Lung microvascular endothelial cell (primary cell): ENCODE measurements at places on chromosomes 1 and 21. TPM values are rescaled to one million over a fixed set of nuclear protein-coding genes. Genes with fewer than 3 reads are reported as not detected.
A peak's percentile ranks its signal among the peaks of the same experiment; 100 is the strongest.

The SELL gene
- total RNA-seq = under 0.01 and 0.22 TPM in 2 replicates

The PTPN22 gene
- total RNA-seq = under 0.01 and 0.44 TPM in 2 replicates

DNA sequence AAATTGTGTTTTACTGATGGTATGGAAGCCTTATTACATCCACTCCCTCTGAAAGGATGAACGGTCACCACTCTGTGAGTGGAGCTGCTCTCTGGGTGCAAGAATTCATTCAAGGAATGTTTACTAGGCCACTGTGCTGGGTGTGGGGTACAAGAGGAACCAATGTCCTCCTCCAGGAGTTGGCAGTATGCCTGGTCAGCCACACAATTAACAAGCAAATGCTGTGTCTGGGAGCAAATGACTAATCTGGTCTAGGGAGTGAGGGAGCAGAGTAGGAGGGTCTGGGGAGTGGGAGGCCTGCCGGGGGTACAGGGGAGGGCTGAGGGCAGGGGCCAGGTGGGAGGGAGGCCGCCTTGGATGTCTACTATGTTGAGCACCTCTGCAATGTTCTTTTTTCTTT is 27.2 kb upstream of the TDRD10 start:
- DNase-seq = peak; percentile 80

- DNase-seq = peak; percentile 75
These were observed 240.1 kb downstream of the DISC1 start for GRCh38 chr1:231866392-231867331.

GRCh38 chr1:38028105-38028591 is 15.6 kb downstream of the UTP11 start:
- no peak for DNase-seq

The FCGR3A gene
- total RNA-seq = not detected in 2 replicates

The SLC44A5 gene
- 0.99 and 2.2 TPM in 2 replicates for total RNA-seq

DNA sequence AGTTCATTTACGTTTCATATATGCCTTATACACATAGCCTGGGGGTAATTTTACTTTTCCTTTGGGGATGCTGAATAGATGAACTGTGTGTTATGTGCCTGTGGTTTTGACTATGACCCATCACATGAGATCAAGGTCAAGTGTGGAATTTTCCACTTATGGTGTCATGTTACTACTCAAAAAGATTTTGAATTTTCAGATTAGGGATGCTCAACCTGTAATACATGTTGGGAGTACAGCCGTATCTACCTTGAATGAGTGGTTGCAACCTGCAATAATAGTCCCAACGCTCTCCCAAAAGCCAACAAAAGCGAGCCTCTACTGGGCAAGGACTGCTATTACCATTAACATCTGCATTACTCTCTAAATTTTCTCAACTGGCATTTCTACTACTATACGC is 68.5 kb upstream of the SDC3 start:
- peak; percentile 20 for DNase-seq

The LRRC38 gene
- total RNA-seq = 0.22 and 0.40 TPM in 2 replicates

The C1orf53 gene
- total RNA-seq = 3.4 and 3.5 TPM in 2 replicates

The C1QB gene
- total RNA-seq = not detected in 2 replicates

DNA sequence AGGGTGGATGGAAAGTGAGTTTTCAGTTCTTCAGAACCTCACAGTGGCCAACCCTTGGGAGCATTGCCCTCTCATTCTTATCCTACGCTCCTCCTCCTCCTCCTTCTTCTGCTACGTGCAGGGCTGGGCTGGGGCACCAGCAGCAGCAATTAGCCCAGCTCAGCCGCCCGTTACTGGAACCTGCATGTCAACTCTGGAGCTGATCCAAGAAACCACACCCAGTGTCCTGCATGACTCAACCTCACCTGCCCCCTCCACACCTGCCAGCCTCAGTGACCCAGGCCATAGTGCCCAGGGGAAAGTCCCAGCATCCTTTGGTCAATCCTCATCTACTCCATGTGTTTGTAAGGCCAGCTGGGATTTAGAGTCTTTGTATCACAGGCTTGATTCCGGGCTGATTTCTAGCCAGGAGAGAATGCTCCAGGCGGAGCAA is 12.6 kb downstream of the ELF3 start:
- DNase-seq = no peak

- DNase-seq = no peak
These were observed 302.7 kb upstream of the SGIP1 start for GRCh38 chr1:66231217-66231616.

The KMO gene
- not detected in 2 replicates for total RNA-seq

The FMO2 gene
- 0.20 TPM in 1 of 2 replicates, not detected in the other for total RNA-seq

The TNNI3K gene
- total RNA-seq = 0.22 TPM in 1 of 2 replicates, not detected in the other

DNA sequence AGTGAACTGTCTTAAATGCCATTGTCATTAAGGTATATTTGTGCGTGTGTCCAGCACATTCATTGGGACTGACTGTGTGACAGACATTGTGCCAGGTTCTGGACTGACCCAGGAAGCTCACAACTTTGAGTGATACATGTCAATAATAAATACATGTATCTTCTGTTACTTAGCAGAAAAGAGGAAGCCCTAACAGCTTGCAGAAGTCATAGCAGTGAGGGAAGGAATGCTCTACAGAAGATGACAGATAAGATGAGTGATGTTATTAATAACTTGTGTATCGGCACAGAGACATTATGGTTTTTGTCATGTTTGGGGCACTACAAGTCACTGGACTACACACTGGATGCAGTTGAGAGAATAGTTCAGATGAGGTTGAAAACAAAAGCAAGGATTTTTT is 1.2 kb upstream of the SRSF11 start:
- DNase-seq = no peak

The TCHHL1 gene
- total RNA-seq = not detected in 2 replicates

DNA sequence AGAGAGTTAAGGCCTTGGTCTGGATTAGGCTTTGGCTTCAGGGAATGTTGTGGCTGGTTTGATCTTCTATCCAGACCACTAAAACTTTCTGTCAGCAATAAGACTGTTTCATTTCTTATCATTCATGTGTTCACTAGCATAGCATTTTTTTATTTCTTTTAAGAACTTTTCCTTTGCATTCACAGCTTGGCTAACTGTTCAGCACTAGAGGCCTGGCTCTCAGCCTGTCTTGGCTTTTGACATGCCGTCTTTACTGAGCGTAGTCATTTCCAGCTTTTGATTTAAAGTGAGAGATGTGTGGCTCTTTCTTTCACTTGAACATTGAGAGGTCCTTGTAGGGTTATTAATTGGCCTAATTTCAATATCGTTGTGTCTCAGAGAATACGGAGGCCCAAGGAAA is 62.5 kb downstream of the RNF220 start:
- DNase-seq = no peak

DNA sequence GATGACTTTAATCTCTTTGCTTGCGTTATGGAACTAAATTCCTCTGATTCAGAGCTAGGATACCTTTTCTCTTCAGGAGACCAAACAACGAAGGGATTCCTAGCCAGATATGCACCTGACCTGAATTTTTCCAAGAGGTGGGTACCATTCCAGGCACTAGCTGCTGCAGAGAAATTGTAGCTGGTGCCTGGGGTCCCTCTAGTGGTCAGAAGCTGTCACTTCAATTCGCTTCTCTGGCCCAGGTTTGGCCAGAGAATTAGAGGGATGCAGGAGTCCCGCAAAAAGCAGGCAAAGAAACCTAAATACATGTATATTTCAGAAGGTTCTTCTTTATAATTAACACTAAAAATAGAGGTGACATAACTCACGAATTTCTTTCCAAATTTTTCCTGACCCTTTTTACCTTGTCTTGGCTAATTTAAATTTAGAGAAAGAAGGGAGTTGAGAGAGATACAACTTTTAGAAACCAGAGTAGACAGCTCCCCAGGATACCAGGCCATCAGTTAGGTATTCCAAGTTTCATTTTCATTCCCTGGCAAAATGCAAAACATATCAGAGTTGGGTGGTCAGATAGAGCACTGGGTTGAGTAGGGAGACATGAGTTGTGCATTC is 9.6 kb downstream of the ACKR1 start:
- DNase-seq = peak; percentile 45

GRCh38 chr1:216641669-216642460 is 81.4 kb downstream of the ESRRG start:
- DNase-seq = no peak

- DNase-seq = no peak
These were observed 78.3 kb downstream of the NIBAN1 start for GRCh38 chr1:184896000-184896399.

DNA sequence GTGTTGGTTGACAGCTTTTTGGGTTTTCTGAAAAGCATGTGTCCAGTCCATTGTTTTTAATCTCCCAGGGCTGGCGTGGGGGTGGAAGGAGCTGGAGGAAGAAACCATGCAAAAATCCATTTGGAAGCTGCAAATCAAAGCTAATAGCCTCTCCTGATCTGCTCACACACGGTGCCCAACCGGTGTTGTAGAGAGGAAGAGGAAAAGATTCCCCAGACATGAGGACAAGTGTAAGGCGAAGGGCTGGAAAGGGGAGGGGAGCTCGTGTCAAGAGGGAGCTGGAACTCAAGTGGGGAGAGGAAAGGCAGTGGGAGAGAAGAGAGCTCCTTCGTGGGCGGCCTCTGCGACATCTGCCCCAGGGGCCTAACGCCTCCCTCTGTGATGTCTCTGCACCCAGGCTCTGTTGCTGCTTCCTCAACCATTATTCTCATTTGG is 112.3 kb upstream of the IRF2BP2 start:
- DNase-seq = no peak

DNA sequence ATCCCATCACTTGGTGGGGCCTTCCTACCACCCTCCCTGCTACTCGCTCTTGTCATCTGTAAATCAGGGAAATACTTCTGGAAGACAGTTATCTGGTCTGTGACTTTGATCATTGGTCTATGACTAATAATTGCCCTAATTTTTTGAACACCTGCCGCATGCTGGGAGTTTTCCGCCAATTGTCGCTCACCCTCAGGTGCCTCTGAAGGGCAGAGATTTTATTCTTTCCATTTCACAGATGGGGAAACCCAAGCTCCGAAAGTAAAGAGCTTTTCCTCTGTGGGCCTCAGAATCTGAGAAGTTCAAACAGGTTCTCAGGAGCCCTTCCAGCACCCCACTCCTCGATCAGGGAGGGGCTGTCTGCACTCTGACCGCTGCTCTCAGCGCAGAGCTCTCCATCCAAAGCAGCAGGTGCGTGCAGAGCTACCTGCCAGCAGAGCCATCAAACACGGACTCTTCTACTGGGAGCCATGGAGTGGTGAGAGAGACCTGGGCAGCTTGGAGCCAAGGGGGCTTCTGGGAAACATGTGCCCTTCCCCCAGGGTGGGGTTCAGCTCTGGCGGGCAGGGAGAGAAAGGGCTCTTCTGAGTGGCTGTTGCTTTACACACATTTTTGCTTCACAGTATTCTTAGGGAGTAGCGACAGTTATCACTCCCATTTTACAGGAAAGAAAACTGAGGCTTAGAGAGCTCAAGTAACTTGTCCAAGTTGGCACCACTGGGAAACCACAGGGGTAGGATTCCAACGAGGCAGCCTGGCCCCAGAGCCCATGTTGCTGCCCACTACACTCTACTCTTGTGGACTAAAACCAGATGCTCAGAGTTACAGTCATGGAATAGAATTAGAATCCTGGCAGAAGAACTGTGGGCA is 5.8 kb upstream of the RUNX3 start:
- no peak for DNase-seq

The ST6GALNAC3 gene
- 40.5 and 41.5 TPM in 2 replicates for total RNA-seq

GRCh38 chr21:42545745-42546144 is 32.1 kb downstream of the SLC37A1 start:
- no peak for DNase-seq

DNA sequence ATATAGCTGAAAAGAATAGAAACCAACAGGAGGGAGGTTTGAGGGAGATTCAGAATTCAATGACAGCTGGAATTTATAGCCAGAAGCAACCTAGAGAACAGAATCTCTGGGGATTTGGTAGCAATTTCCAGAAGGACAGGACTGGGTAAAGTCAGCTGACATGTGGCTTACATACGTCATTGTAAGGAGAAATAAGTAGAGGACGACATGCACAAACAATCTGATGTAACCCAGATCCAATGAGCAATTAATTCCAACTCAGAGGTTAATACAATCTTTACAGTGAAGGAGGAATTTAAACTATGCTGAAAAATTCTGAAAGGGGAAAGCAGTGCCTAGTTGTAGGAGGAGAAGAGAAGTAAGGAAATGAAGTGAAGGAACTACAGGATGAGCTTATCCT is 383.9 kb downstream of the PTBP2 start:
- DNase-seq = no peak

- DNase-seq = peak; percentile 81
These were observed 880 bp downstream of the PRPF38B start for GRCh38 chr1:108692724-108693655.

GRCh38 chr1:200427744-200428143 is 17.9 kb upstream of the ZNF281 start:
- DNase-seq = no peak

The C8A gene
- not detected in 2 replicates for total RNA-seq

DNA sequence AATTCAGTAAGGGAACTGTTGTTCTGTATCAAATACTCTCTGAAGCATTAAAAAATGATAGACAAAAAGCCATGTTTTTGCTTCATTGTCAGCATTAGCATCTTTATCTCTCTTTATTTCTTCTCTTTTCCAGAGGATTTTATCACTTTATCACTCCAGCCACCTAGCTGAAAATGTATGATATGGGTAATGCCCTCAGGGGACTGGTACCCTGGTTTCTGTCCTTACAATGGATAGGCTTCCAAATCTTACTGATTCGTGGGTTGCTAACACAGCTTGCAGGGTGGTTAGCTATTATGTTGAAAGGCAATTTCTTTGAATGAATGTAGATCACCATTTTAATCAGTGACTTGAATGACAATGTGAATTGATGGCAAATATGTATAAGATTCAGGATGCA is 23.3 kb upstream of the HRNR start:
- no peak for DNase-seq

The REG4 gene
- total RNA-seq = not detected in 2 replicates

DNA sequence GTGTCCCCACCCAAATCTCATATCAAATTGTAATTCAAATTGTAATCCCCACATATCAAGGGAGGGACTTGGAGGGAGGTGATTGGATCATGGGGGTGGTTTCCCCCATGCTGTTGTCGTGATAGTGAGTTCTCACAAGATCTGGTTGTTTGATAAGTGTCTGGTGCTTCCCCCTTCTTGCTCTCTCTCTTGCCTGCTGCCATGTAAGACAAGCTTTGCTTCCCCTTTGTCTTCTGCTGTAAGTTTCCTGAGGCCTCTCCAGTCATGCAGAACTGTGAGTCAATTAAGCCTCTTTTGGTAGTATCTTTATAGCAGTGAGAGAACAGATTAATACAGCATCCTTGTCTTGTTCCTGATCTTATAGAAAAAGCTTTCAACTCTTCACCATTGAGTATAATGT is 6.5 kb upstream of the LRRC39 start:
- no peak for DNase-seq

The MEGF6 gene
- 53.8 and 212 TPM in 2 replicates for total RNA-seq

GRCh38 chr1:67724928-67725560 is 40.0 kb downstream of the GADD45A start:
- peak; percentile 66 for DNase-seq

The ELF3 gene
- total RNA-seq = under 0.01 TPM in 1 of 2 replicates, not detected in the other
